Activated B cell treated with CpG ODN at 0.5 μM for 24 hours (primary cell): ENCODE measurements at places on chromosomes 3 and 15.

DNA sequence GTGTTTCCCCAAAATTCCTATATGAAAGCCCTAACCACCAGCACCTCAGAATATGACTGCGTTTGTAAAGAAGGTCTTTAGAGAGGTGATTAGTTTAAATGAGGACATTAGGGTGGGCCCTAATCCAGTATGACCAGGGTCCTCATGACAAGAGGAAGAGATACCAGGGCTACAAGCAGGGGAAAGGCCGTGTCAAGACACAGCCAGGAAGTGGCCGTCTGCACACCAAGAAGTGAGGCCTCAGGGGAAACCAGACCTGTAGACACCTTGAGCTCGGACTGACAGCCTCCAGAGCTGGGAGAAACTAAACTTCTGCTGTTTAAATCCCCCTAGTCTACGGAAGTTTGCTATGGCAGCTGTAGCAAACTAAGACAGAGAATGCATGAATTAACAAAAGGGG is 14.2 kb downstream of the KIF7 start:
- DNase-seq, result no peak

- DNase-seq, result no peak
These were observed 76.9 kb upstream of the FRMD4B start for GRCh38 chr3:69462826-69463100.

GRCh38 chr3:170679190-170679589 is 93.3 kb upstream of the SLC7A14 start:
- DNase-seq, result no peak

DNA sequence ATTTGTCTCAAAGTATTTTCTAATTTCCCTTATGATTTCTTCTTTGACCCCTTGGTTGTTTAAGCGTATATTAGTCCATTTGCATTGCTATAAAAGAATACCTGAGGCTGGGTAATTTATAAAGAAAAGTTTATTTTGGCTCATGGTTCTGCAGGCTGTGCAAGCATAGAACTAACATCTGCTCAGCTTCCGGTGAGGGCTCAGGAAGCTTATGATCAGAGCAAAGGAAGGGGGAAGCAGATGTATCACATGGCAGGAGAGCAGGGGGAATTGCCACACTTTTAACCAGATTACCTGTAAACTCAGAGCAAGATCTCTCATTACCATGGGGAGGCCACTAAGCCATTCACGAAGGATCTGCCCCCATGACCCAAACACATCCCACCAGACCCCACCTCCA is 148.2 kb downstream of the PDE8A start:
- no peak for DNase-seq

DNA sequence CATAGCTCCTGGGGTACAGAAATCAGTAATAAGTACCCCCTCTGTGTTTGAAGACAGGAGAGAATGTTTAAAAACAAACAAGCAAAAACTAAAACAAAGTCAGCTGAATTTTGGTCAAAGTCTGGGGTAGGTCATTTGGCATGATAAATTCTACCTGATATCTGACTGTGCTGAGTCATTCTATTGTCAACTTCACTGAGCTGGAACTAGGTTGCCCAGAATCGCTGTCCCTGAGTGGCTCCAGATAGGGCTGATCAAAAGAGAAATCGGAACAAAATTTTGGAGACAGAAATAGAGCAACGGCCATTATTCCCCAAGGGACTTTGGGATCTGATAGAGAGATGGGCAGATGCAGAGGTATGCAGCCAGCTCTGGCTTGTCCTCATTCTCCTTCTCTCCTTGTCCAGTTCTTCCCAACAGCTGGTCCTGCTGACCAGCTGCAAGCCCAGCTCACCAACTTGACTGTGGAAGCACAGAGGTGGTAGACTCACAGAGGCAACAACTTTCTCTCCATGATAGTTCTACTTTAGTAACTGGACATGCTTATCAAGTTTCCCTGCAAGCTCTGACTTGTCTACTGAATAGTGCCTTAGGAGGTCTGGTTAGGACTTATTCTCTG is 57.3 kb upstream of the MYRIP start:
- DNase-seq, result no peak

DNA sequence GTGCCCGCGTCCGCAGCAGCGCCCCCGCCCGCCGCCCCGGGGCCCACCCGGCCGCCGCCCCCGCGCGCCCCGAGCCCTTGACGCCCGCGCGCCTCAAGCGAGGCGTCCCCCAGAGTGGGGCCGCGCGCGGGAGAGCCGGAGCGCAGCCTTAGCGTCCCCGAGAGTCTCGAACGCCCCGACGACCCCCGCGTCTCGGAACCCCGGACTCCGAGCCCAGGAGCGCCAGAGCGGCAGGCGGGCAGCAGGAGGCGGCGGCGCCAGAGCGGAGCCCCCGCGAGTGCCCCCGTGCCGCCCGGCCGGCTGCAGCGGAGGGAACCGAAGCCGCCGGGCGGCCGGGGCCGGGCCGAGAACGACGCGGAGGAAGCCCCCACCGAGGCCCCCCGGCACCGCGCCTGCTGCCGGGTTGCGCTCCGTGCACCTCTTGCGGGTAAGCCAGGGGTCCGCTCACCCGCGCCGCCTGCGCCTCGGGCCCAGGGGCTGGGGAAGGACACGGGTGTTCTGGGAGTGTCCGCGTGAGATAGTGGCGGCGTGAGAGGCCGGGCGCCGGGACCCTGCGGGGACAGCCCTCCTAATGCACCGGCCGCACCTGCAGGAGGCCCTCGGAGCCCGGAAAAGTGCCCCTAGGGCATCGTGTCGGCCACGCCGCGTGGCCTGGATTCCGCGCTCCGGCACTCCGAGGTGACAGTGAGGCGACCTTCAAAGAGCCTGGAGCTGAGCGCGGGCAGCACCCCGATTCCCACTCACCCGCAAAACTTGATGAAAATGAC is 52.0 kb upstream of the ULK4 start:
- DNase-seq, result peak; percentile 47

DNA sequence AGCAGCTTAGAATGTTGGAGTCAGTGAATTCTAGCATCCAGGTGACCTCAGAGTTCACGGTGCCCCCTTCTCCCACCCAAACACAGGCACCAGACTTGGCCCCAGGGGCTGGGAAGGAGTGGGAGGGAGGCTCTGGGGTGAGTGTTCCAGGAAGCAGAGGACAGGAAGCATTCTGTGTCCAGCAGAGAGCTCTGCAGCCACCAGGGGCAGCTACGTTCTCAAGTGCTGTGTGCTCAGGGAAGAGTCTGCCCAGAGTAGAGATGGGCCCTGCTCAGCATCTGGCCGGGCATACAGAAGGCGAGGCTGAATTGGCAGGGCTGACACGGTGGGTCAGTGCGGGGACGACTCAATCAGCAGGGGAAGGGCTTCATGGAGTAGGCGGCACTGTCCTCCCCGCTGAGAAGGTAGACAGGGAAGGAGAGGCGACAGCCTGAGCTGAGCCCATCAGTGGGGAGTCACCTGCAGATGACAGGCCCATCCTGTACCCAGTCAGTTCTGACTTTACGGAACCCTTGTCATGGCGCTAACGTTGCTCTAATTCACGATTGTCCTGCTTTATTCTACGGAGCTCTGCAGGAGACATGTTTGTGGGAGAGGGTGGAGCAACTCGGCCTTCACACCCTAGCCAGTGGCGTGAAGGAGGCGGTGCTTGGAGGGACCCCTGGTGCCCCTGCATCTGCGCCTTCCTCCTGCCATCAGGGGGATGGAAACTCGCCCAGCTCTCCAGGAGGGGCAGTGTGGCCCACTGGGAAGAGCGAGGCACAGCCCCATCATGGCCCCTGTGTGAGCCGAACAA is 82.2 kb downstream of the C3orf70 start:
- no peak for DNase-seq

GRCh38 chr15:69523010-69524001 is 70.7 kb downstream of the RPLP1 start:
- peak; percentile 32 for DNase-seq

GRCh38 chr3:46853441-46854415 is 9.5 kb downstream of the MYL3 start:
- peak; percentile 13 for DNase-seq

- no peak for DNase-seq
These were observed 194.1 kb upstream of the KCNMB2 start for GRCh38 chr3:178342111-178342510.

GRCh38 chr3:69388241-69388640 is 2.4 kb upstream of the FRMD4B start:
- no peak for DNase-seq

DNA sequence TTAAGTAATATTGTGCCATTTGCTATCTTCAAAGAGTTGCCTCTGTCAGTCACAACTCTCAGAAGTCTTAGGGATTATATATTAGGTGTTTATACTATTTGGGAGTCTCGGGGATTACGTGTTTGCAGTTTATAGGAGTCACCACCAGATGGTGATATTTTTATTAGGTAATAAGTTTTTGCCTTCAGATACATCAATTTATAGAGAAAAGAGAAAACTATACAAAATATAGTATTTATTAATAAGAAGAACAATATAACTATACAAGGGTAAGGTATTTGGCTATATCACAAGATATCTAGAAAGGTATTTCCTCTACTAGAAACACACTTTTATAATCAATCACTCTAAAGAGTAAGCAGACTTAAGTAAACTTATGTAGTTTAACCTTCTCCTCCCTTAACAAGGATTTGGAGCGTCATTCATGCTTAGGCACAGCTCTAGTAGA is 10.7 kb upstream of the DHX36 start:
- DNase-seq, result no peak
